ENCODE measurements at places on chromosomes 16 and 17.
A peak's percentile ranks its signal among the peaks of the same experiment; 100 is the strongest.

DNA sequence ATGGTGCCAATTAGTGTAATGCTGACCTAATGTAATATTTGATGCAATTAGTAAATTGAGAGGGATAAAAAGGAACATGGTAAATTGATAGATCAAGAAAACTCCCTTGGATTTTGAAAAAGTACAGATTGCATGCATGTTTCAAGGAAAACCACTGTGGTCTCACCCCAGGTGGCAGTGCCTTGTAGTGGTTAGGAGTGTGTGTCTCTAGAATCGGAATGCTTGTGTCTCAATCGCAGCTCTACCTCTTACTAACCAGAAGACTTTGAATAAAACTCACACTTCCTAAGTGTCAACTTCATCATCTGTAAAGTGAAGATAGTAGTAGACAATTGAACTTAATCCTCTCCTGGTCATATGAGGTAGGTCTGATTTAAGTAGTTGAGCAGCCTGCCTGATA is 128.9 kb upstream of the GOT2 start:
- DNase-seq = no peak

DNA sequence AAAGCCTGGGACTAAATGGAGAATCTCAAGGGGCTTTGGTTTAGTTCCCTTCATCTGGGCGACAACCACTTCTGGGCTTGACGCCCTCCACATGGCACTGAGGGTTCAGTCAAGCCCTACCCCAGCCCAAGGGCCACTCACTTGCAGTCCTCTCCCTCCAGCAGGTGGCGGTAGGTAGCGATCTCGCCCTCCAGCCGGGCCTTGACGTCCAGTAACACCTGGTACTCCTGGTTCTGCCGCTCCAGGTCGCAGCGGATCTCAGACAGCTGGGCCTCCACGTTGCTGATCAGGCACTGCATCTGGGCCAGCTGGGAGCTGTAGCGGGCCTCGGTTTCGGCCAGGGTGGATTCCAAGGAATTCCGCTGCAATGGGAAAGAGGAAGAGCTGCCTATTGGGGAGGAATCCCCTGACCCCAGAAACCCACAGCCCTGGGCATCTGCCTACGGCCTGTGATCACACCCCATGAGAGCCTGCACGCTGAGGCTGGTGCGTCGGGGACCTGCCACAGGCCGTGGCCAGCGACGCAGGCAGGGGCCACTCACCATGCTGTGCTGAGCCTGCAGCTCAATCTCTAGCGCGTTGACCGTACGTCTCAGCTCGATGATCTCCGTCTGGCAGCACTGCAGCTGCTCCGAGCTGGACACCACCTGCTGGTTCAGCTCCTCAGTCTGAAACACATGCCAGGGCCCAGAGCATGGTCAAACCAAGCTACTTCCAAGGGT is 2.7 kb downstream of the KRT36 start:
- DNase-seq = no peak

GRCh38 chr16:89289428-89290395 is 72.2 kb downstream of the ZNF778 start:
- DNase-seq = peak; percentile 85

GRCh38 chr17:59884861-59885260 is 7.9 kb downstream of the TUBD1 start:
- no peak for DNase-seq

- no peak for DNase-seq
Measured at GRCh38 chr17:42675348-42675964, 1.3 kb downstream of the PLEKHH3 start.

- no peak for DNase-seq
Measured at GRCh38 chr17:8056976-8057625, 18.2 kb downstream of the ALOX15B start.

DNA sequence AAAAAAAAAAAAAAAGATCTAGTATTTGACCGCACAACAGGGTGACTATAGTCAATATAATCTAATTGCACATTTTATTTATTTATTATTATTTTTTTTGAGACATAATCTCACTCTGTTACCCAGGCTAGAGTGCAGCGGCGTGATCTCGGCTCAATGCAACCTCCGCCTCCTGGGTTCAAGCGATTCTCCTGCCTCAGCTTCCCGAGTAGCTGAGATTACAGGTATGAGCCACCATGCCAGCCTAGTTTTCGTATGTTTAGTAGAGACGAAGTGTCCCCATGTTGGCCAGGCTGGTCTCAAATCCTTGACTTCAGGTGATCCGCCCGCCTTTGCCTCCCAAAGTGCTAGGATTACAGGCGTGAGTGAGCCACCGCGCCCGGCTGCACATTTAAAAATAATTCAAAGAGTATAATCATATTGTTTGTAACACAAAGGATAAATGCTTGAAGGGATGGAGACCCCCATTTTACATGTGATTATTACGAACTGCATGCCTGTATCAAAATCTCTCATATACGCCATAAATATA is 794 bp downstream of the ANKS3 start:
- DNase-seq = no peak

- DNase-seq = no peak
Measured at GRCh38 chr16:67198238-67198734, 645 bp upstream of the ELMO3 start.

DNA sequence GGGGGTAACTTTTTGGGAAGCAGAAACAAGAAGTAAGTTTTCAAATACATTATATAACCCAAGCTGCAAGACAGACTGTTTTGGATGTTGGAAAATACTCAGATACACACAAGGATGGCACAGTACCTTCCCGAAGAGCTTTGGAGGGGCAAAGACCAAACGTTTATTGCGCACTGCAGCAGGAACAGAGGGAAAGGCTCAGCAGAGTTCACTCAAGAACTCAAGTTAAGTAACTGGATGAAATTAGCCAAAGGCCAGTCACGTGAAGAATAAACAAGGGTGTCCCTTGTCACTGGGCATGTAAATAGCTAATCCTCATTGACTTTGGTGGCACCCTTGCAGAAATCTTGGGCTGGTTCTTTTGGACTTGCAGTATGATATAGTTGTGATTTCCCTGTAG is 2.8 kb downstream of the PDK2 start:
- no peak for DNase-seq

- no peak for DNase-seq
Measured at GRCh38 chr17:58630883-58631522, 60.8 kb downstream of the TEX14 start.

DNA sequence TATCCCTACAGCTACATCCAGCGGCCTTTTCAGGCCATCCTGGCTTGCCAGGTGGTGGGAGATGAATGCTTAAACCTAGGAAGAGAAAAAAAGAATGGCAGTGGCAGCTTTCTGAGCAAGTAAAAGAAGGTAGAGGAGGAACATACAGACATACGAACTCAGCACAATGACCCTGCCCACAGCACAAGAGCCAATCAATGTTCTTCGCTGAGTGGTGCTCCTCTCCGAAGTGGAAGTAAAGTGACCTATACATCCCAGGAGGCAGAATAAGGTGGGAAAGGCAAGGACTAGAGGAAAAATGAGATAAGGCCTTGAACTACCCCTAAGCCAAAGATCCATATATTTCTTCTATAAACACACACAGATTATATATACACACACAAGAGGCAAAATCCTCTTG is 28.7 kb downstream of the USP31 start:
- no peak for DNase-seq

GRCh38 chr17:285751-286422 is 66.7 kb downstream of the RPH3AL start:
- peak; percentile 50 for DNase-seq

- no peak for DNase-seq
Measured at GRCh38 chr17:51951741-51952140, 206.8 kb downstream of the CA10 start.

DNA sequence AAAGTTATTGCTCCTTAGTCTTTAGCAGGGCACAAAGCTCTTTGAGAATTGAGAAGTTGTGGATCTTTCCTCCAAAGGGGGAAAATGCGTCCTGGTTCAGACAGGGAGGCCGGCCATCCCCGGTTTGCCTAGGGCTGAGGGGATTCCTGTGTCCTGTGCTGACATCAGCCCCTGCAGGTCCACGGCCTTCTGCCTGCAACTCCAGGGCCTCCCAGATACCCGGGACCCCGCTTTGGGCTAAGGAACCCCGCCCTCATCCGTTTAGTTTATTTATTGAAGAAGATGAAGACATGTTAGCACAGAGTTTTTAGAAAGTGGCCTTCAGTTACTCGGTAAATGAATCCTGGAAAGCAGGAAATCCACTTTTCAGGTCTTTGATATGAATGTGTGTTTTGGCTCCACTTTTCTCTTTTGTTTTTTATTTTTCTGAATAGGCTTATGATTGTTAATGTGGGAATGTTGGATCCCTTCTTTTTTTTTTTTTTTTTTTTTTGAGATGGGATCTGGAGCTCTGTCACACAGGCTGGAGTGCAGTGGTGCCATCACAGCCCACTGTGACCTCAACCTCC is 65.6 kb downstream of the CRISPLD2 start:
- no peak for DNase-seq

GRCh38 chr16:89717688-89718505 is 2.8 kb downstream of the VPS9D1 start:
- DNase-seq = no peak

- peak; percentile 75 for DNase-seq
Measured at GRCh38 chr17:56593646-56594319, at the start of gene NOG. TSS of gene NOG (plus strand) at chr17:56593699. CDS start at chr17:56594224, 525 bp downstream.

DNA sequence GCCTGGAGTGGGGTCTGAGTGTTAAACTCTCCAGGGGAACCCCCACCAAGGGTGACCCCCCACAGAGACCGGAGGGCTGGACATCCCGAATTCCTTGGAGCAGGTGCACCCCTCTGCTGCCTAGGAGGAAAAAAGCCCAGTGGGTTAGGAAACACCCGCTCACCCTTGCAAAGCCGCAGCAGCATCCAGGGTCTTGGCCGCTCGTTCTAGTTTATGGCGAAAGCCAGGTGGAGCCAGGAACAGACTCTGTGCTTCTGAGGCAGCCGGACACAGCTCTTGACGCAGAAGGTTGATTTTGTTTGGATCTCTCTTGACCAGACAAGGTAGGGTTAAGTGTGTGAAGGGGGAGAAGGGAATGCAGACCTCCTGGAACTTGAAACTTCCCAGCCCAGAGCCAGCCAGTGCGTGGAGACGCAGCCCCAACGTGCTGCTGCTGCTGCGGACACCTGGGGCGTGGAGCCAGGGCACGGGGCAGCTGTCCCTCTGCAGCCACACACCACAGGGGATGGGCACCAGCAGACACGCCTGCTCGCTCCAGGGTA is 154.5 kb downstream of the LAT start:
- DNase-seq = peak; percentile 55

DNA sequence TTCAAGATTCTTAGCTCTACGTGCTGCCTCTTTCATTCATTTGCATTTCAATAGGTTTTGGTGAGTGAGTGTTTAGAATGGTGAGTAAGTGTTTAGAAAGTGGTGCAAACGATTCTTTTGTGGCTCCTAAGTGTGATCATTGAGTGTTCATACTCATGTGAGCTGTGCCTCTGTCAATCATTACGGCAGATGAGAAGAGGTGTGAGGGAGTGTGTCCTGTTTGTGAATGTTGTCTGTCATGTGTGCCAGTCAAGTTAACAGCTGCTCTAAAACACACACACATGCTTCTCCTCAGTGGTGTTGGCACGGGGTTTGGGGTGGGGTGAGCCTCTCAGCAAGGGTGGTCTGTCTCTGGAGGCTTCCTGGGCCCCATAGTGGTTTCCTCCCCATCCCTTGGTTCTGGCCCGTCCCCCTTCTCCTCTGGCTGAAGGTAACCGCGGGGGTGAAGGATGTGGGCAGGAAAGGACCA is 11.4 kb downstream of the MYL4 start:
- DNase-seq = no peak
